ENCODE measurements at places on chromosomes 1 and 21.

- no peak for DNase-seq
These were observed 177.7 kb upstream of the GORAB start for GRCh38 chr1:170354246-170354645.

GRCh38 chr1:177124577-177125278 is 39.8 kb downstream of the ASTN1 start:
- DNase-seq, result no peak

DNA sequence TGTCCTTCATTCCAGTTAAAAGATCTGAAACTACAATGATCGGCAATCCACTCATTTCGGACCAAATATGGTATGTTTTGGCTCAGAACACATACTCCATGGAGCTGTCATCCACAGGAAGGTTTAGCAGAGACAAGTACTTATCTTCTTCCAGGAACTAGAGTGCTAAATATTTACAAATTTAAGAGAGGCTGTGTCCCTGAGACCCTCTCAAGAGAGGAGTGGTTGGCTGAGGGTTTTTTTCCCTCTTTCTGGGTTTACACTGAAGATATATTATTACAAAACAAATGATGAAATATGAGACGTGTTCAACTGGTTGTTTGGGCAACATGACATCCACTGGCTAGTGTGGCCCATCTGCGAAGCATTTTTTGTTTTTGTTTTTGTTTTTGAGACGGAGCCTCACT is 25.9 kb upstream of the NID1 start:
- no peak for DNase-seq

- DNase-seq, result peak; percentile 75
These were observed at the start of gene CFAP107 for GRCh38 chr1:12745992-12746323. Gene CFAP107 (plus strand): TSS chr1:12746200. CDS start chr1:12746431, 231 bp downstream.

GRCh38 chr1:61682891-61683290 is 42.0 kb downstream of the TM2D1 start:
- DNase-seq, result no peak

DNA sequence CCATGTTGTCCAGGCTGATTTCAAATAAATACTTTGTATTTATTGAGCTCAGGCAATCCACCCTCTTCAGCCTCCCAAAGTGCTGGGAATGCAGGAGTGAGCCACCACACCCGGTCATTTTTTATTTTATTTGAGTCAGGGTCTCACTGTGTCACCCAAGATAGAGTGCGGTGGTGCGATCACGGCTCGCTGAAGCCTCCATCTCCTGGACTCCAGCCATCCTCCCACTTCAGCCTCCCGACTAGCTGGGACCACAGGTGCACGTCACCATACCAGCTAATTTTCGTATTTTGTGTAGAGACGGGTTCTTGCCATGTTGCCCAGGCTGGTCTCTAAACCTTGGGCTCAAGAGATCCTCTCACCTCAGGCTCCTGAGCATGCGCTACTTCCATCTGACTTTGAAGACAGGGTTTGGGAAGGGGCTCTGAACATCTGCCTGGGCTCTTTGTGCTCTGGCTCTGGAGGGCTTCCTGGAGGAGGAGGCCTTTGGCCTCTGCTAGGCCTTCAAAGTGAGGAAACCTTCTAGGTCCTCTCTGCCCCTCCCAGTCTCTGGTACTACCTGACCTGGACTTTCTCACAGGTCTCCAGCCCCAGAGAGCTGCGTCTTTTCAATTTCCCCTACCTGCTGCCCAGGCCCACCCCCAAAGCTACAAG is 5.8 kb downstream of the HSPB7 start:
- DNase-seq, result no peak

GRCh38 chr1:997713-997992 is 2.2 kb downstream of the HES4 start:
- DNase-seq, result no peak

DNA sequence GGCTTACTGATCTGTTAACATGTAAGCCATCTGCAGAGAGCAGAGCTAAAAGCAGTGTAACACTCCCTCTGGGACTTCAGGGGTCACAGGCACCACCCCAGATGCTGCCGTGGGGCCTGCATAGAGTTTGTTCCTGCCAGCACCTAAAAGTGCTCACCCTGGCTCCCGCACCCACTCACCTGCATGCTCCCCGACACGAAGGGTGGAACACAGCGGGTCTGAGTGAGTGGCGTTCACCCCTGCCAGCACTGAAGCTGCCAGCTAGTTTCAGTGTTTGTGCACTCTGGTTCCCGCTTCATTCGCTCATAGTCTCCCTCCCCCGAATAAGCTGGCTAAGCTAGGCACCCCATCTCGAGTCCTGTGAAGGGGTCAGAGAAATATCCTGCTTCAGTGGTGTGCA is 1681.0 kb downstream of the NCAM2 start:
- DNase-seq, result no peak

- DNase-seq, result peak; percentile 80
These were observed 14.1 kb downstream of the PEA15 start for GRCh38 chr1:160219062-160219929.

DNA sequence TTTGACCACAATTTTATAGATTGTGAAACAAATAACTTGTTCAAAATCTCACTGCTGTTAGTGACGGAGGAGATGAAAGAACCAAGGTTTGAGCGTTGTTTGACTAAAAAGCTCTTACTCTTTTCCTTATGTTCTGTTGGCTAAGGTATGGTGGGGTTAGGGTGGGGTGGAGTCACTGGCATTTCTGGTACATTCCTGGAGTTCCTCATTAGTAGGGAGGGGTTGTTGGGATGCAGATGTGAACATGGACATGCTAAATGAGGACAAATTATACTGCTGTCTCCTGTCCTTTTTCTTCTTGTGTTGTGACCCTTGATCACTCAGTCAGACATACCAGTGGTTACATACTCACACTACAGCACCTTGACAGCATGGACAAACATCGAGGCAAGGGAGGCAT is 26.2 kb upstream of the CD1D start:
- DNase-seq, result no peak

- DNase-seq, result no peak
These were observed 179.9 kb downstream of the COL24A1 start for GRCh38 chr1:85976516-85977205.

DNA sequence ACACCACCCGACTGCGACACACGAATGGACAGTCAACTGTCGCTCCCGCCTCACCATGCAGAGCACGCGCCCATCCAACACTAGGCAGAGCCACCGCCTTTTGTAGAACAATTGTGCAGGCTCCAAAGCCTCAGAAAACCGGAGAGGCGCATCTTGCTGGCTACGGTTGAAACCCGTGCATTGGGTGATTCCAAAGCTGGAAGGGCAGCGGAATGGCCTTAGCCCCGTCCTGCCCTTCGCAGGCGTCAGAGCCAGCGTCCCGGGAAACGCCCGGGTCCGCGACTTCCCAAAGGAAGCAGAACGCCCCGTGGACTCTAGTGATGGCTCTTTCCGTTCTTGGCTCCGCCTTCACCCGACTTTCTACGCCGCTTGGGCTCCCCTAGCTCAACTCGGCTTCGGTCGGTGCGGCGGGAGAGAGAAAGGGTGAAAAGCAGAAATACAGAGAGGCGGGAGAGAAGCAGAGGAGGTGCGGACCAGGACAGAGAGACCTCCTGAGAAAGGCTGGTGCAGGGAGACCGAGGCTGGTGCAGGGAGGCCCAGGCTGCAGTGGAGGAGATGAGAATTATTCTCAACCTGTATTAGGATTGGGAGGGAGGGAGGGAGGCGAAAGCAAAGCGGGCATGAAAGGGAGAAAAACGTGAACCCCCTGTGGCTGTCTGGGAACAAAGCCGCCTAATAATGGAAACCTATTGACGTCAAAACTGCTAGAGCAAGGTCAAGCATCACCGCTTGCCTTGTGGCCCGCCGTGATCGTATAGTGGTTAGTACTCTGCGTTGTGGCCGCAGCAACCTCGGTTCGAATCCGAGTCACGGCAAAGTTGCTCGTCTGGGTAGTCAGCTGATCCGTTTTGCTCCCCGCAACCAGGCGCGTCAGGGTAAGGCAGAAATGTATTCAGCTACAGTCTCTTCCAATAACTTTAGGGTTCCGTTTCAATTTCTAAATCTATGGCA is 99.5 kb downstream of the PRKAB2 start:
- no peak for DNase-seq

- no peak for DNase-seq
These were observed 77.1 kb downstream of the GALNT2 start for GRCh38 chr1:230144010-230144614.

DNA sequence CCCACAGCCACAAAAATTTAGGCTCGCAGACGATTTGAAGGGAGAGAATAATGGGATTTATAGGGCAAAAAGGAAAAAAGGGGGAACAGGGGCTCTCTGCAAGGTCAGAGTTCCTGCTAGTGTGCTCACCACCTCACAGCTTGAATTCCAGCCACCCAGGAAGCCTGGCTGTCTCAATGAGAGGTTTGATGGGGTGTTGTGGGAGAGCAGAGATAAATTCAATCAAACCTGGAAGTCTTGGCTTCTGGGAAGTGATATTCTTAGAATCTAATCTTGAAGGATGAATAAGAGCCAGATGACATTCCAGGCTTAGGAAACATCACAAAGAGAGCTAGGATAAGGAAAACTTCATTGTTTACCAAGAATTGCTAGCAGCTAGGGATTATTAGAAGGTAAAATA is 47.4 kb upstream of the C21orf91 start:
- DNase-seq, result no peak

DNA sequence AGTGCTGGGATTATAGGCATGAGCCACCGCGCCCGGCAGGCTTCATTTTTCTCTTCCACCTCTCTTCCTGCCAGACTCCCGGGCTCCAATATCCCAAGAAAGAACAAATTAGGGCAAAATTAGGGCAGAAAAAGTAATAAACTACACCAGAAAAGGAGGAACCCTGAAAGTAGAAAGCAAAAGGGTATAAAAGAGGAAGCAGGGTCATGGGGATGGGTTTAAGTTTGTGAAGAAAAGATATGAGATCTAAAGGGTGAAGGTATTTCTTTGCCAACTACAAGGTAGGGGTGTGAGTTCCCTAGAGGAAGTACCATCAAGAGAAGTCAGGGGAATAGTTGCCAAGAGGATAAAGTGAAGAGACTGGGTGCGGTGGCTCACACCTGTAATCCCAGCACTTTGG is 9.9 kb downstream of the PTPN22 start:
- DNase-seq, result no peak

- no peak for DNase-seq
These were observed 239.1 kb downstream of the HLX start for GRCh38 chr1:221118176-221118937.

- no peak for DNase-seq
These were observed 13.6 kb upstream of the SPEN start for GRCh38 chr1:15833842-15834405.

- no peak for DNase-seq
These were observed 15.5 kb upstream of the SNX27 start for GRCh38 chr1:151596166-151596953.

GRCh38 chr1:14987829-14988603 is 165.5 kb upstream of the TMEM51 start:
- DNase-seq, result peak; percentile 16

GRCh38 chr1:160091666-160092223 is 6.7 kb downstream of the IGSF8 start:
- no peak for DNase-seq

- DNase-seq, result no peak
These were observed 10.6 kb downstream of the SPRR5 start for GRCh38 chr1:152957561-152957960.

GRCh38 chr1:70256664-70257063 is 35.5 kb downstream of the SRSF11 start:
- no peak for DNase-seq

GRCh38 chr1:84247425-84248220 is 53.9 kb upstream of the SAMD13 start:
- peak; percentile 39 for DNase-seq

DNA sequence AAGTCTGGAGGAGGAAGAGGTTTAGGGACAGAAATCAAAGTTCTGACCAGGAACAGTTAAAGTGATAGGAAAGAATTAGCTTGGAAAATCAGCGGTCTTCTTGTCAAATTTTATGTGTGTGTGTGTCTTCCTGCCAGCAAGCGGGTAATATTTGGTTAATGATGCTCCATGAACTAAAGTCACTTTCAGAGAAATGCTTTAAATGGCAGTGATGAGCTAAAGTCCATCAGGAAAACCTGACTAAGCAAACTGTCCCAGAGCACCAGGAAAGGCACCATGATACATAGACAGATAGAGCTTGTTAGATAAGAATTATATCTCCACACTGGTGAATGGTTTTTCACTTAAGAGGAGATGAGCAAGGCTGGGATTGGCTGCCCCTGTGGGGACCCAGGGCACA is 10.0 kb upstream of the CDC14A start:
- DNase-seq, result no peak

DNA sequence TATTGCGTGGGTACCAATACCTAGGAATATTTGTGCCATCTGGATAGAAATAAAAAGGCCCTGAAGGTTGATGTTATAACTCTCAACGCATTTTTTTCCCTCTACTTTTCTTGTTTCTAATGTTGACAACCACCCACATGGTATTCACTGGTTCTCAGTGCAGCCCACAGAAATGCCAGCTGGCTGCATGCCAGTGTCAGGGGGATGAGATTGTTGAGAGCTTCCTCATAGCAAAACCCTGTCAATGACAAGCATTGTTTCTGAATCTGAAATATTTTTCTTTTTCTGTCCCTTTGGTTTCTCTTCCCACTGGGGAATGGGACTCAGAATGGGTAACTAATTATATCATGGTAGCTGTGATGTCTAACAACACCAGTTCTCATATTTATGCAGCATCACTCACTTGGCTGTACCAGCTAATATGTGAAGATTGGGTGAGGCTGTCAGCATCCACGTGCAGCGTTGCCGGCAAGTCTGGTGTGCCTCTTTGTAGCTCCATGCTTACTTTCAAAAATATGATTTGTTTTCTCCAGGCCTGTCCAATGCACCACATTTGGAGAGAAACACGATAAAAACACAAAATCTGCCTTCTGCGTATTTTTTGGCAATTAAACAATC is 284.6 kb downstream of the PTBP2 start:
- DNase-seq, result peak; percentile 75

GRCh38 chr21:27298465-27298864 is 331.6 kb upstream of the ADAMTS5 start:
- peak; percentile 57 for DNase-seq

DNA sequence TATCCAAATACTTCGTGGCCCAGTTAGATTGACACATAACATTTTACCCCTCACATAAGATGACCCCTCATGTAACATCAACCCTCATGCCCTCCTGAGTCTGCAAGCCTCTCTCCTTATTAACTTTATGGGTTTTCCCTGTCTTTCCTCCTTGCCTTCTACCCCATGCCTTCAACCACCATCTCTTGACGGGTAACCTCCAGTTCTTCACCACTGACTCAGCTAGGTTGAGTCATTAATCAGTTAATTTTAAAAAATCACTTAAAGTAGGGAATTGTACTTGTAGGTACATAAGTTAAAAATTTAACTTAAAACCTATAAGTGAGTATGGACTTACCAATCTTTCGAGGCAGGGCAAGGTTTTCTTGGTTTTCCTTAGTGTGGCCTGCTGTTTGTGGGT is 330.7 kb downstream of the CAMTA1 start:
- no peak for DNase-seq

DNA sequence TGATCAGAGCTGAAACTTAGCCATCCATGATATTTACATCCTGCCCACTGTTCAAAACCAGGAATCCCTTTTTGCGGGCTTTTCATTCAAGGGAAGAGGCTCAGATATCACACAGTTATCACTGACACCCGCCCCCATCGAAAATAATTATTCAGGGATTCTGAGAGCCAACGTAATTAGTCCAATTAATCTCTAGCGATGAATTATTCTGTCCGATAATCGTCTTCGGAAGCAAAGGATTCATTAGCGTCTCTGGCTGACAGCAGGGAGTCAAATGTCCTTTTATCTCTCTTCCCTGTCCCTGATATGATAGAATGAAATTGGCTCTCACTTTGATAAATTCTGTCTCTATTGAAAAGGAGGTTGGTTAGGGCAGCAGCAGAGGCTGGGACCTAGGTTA is 140.4 kb upstream of the IPO9 start:
- no peak for DNase-seq

All from AG10803 (cell line).